ENCODE measurements at places on chromosomes 11 and 22.
A peak's percentile ranks its signal among the peaks of the same experiment; 100 is the strongest.

DNA sequence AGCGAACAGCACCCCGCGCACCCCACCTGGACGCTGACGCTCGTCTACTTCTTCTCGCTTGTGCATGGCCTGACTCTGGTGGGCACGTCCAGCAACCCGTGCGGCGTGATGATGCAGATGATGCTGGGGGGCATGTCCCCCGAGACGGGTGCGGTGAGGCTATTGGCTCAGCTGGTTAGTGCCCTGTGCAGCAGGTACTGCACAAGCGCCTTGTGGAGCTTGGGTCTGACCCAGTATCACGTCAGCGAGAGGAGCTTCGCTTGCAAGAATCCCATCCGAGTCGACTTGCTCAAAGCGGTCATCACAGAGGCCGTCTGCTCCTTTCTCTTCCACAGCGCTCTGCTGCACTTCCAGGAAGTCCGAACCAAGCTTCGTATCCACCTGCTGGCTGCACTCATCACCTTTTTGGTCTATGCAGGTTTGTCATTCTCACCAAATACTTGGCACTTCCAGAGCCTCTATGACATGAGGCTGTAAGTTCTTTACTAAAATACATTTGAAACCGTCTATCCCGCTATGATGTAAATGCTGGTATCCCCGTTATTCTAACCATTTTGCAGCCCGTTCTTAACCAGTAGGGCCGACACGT, 535 bp downstream of the AQP11 start:
- peak; percentile 72 for DNase-seq

DNA sequence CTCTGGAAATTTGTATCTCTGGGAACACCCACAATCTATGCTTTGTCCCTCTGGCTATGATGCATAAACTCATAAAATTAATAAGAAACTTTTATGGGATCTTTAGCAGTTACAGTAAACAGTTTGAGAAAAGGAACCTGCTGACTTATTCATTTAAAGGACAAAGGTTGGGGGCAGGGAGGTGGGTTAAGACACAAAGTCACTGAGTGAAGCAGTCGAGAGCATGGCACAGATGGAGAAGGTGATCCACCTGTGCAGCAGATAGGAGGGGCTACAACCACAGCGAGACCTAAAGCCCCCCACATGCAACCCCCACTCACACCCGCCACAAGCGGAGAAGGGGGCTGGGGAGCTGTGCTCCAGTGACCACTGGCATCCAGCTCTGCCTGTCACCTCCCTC, 45.0 kb downstream of the SMCO4 start:
- DNase-seq: no peak

DNA sequence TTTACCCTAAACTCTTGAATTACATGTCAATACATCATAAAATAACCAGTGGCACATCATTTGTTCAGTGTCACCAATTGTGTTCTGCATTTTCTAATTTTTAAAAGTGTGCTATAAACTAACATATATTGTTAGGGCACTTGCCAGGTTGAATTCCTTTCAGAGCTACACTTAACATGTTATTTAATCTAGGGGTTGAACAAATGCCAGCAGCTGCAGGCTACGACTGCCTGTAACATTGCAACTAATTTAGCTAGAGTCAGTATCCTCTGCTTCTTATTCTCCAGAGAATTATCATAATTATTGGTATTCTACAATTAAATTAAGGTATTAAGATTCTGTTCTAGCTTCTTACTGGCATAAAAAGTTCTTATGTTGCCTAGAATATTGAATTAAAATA, 46.4 kb upstream of the ARHGAP42 start:
- peak; percentile 24 for DNase-seq

- no peak for DNase-seq
Measured at GRCh38 chr11:112706863-112707262, 254.4 kb upstream of the NCAM1 start.

DNA sequence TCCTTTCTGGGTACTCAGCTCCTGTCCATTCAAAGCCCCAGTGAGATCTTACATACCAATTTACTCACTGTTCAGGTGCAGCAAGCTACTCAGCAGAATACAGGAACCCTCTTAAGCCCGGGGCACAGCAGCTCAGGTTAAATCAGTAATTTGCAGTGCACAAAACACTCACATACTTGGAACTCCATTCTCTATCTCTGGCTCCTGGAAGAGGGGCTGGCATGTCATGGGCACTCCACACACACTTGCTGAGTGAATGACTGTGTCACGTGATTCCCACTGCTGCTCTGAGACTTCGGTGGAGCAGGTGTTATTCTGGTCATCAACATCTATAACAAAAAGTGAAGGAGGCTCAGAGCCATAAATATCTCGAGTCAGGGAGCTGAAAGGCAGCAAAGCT, 157.3 kb upstream of the BDNF start:
- no peak for DNase-seq

DNA sequence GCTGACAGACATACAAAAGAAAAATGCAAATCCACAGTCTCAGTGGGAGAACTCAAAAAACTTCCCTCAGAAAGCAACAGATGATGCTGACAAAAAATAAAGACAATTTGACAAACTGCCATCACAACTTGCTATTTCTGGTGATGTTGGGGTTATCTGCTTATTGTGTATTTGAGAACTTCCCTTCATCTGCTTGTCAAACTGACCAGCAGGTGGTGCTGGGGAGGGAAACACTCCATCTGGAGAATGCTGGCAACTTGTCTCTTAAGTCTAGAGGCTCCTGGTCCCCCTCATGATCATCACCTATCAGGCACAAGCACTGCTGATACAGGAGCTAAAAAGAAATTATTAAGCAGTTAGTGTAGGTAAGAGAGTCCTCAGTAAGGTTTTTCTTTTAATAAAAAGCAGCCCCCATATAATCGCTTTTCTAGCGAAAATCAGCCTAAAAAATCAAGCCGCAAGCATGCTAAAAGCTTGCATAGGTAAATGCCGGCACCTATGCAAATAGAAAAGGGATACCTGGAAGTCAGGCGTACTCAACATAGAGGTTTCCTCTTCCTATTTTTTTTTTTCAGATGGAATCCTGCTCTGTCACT, 9.8 kb upstream of the FAM111B start:
- no peak for DNase-seq

GRCh38 chr11:2305788-2306451, 4.1 kb downstream of the TSPAN32 start:
- no peak for DNase-seq

GRCh38 chr22:39289975-39290720, 29.3 kb downstream of the RPL3 start:
- DNase-seq: no peak

Data from NCI-H345 (cell line).